DMS 273 treated with DMSO at 0.1 percent for 48 hours (cell line): ENCODE measurements at places on chromosomes 6 and 20.
A peak's percentile ranks its signal among the peaks of the same experiment; 100 is the strongest.

GRCh38 chr6:36735110-36736071 is 37.8 kb downstream of the RAB44 start:
- no peak for DNase-seq

DNA sequence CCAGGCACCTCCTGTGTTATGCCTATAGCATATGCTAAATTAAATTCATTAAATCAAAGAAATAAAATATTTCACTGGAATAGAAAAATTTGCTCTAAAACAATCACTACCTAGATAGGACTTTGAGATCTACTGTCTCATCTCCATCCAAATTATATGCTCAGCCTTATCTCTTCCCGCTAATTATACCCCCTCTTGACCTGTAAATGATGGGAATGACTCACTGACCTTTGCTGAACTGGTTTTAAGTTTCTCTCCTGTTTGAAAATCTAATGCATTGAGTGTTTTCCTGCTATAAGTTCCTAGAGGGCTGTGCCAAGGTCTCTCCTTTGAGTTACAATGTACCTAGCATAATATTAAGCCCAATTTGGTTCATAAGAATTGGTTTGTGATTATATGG is 110.1 kb downstream of the BMP2 start:
- DNase-seq: no peak

DNA sequence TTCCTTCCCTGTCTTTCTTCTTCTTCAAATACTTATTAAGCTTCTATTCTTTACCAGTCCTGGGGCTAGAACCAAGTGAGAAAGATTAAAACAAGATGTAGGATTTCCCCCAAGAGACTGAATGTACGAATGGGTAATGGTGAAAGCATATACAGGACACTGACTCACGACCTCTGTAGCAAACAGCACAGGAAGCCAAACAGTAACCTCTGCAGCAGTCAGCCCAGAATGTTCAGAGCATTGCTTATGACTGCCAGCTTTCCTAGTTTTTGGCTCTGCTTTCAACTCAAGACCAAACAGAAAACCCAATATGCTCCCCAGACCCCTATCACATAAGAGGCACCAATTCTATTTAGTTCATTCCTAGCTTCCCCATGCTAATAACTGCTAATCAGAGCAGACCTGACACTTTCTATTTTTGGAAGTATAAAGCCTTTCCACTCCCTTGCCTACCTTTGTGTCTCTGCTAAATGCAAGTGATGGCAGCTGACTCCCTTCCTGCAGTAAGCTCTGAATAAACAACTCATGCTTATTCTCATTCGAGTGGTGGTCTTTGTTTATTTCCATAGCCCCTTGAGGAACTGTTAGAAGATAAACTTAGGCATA is 690.6 kb downstream of the EPM2A start:
- DNase-seq: no peak

DNA sequence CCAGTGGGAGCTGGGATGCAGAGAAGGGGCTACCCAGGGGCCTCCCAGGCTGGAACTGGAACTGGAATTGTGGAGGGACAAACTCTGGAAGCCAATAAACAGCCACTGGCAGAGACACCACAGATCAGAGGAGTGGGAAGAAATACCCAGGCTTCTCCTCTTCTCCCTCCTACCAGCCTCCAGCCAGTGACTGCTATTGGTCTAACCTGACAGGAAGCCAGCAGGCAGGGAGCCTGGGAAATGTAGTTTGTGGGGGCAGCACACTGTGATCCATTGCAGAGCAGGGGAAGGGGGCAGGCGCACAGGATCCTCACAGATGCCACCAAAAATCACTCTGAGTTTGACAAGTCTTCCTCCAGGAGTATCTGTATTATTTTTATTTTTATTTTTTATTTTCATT is 12.1 kb upstream of the MLN start:
- peak; percentile 8 for DNase-seq

GRCh38 chr20:45857882-45858216 is 435 bp downstream of the ZSWIM3 start:
- DNase-seq: no peak

DNA sequence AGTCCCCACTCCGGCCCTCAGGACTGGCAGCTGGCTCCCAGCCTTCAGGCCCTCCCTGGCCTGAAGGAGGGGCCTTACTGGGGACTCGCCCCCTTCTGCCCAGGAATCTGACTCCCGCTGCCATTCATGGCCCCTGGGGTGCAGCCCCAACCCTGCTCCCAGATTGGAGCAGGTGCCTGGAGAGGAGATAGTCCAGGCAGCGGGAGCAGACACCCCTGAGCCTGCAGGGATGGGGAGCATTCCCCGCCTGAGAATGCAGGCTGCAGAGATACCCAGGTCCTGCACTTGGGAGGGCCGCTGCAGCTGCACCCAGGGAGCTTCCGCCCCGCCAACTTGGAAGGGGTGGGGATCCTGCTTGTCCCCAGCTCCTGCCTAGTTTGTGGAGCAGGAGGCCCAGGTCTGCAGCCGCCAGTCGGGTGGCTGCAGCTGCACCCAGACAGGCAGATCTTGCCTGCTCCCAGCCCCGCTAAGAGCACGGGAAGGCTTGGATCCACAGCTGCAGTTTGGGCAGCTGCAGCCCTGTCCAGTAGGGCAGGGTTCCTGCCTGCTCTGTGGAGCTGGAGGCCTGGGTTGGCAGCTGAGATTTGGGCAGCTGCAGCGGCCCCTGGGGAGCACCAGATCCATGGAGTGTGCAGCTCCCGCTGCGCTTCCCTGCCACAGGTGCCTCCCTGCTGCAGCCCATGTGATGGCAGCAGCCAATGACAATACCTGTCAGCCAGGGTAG is 5.2 kb downstream of the GTSF1L start:
- no peak for DNase-seq

DNA sequence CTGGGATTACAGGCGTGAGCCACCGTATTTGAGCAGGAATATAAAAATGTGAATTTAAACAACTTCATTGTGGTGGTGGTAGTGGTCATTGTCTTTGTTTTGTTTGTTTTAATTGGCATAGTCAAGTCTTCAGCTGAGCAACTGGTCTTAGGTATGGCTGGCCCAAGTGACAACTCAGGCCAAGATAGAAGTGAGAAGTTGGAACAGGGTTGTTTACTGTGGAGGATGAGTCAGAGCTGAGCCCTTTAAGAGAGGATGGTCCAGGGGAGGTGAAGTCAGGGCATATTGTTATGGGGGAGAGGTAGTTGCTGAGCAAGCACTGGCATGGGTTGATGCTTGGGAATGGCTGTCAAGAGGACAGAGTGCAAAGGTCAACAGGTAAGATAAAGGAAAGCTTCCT is 308.2 kb downstream of the FARS2 start:
- no peak for DNase-seq

DNA sequence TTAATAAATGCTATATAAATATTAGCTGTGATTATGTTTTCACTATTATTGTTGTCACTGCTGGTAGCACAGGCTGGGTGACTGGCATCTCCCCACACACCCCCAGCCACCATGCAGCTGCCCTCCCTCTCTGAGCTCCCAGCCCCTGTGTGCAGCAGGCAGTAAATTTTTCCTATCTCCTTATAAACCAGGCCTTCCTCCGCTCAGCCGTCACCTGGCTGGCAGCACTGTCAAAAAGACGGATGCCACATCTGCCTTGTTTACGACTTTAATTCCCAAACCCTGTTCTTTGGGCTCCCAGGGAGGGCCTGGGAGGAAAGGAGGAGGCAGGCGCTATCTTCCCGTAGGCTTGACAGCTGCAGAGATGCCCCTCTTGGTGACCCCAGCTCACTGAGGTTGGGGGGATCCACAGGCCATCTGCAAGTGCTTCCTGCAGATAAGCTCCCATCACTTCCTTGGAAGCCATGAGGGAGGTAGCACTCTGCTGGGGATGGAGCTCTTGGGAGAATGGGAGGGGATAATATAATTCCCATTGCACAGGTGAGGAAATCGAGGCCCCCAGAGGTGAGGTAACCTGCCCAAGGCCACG is 94.5 kb downstream of the GRM4 start:
- DNase-seq: no peak

- no peak for DNase-seq
Measured at GRCh38 chr20:52494244-52494643, 302.7 kb upstream of the ZFP64 start.
